Activated CD4-positive, alpha-beta T cell treated with anti-CD3 and anti-CD28 coated beads, Interleukin-2, amount 50 U/mL, for 1 hour (primary cell): ENCODE measurements at places on chromosomes 7 and 10.

DNA sequence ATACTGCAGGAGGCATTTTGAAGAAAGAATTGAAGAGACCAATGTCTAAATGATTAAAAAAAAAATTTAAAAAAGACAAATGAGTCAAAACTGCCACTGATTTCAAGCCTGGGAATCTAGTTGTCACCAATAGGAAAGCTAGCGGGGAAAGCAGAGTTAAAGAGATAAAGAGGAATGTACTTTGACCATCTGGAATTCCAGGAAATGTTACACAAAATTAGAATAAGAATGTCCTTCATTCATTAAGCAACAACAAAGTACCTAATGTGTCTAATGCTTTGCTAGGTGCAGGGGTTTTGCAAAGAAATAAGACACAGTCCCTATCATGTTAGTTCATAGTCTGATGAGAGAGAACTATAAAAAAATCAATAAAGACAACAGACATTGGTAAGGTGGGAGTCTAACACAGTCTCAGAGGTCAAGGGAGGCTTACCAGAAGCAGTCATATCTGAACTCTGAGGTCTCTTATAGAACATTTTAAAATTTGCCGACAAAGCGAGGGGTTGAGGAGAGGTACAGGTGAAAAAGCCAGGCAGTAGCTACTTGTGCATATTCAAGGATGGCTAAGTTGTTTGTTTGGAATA is 8.8 kb upstream of the TYSND1 start:
- DNase-seq: no peak

GRCh38 chr10:13613519-13613918 is 26.8 kb downstream of the PRPF18 start:
- DNase-seq: no peak

DNA sequence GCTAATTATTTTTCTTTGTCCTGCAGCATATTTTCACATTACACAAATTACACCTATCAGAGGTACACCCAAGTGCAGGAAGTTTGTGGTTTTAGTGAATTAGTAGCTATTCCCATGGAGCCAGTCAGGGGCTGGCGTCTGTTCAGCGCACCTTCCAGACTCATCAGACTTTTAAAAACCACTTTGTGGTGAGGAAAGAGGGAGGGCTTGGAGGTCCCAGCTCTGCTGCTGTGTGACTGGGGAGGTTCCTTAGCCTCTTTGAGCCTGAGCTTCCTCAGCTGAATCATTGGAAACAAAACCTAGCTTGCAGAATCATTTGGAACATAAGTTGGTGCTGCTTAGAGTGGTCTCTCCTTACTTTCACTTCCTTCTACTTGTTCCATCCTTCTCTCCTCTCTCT is 175.4 kb downstream of the SORCS3 start:
- no peak for DNase-seq

- DNase-seq: no peak
Observed at GRCh38 chr10:14549496-14549895, 218.8 kb upstream of the FRMD4A start.

DNA sequence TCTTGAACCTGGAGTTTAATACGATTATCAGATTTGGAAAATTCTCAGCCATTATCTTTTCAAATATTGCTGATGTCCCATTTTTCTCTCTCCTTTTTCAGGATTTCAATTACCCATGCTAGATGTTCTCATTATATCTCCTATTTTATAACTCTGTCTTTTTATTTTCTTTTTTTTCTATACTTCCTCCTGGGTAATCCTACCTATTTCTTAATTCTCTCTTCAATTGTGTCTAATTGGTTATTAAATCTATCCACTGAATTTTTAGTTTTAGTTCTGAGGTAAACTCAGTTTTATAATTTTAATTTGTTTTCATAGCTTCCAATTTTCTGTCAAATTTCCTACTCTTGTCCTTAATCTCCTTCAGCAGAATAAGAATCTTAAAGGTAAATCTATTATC is 15.6 kb downstream of the STEAP1 start:
- no peak for DNase-seq

DNA sequence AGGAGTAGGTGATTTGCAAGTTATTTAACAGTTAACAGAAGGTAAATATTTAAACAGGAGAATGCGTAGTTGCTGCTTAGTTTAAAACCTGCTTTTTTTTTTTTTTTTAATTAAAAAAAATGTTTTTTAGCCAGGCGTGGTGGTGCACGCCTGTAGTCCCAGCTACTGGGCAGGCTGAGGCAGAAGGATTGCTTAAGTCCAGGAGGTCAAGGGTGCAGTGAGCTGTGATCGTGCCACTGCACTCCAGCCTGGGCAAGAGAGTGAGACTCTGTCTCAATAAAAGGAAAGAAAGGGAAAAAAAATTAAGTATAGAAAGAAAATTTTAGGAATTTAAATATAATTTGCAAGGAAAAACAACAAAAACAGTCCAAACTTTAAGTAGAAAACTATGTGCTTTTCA is 71.6 kb downstream of the BTRC start:
- DNase-seq: no peak

GRCh38 chr7:91319351-91319750 is 55.1 kb downstream of the FZD1 start:
- DNase-seq: no peak

GRCh38 chr7:3120513-3120912 is 76.8 kb upstream of the CARD11 start:
- DNase-seq: no peak

- DNase-seq: no peak
Observed at GRCh38 chr7:123155571-123155970, 44.2 kb downstream of the SLC13A1 start.

DNA sequence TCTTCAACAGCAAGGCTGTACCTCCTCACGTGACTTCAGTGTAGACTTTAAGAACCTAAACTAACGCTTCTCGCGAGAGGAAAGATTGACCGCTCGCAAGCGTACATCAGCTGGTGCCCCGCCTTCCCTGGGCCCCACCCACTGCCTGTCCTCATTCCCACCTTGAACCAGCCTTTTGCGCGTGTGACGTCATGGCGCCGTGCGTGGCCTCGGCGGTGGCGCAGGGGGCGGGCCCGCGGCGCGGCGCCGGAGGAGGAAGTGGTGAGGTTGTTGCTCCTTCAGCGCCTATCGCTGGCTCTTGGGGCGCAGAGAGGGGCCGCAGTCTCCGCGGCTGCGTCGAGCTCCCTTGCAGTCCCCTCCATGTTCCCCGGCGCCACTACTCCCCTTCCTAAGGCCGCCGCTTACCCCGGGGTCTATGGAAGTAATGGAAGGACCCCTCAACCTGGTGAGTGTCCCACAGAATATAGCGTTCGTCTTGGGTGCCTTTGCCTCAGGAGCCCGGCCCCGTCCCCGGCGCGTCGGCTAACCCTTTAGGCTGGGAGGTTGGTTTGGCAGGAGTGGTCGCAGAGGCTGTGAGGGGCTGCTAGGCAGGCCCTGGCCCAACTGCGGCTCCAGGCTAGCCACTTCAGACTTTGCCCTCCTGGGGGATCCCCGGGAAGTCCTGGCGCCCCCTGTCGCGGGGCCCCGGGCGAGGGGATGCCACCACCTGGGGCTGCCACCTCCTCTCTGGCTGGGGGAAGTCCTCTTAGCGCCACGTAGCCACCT is at the start of gene NRBF2:
NRBF2 (plus strand) TSS at position 273 of the 765 bp plus-strand sequence; CDS start at position 416, 143 bp downstream.
- DNase-seq: peak; percentile 96

- DNase-seq: no peak
Observed at GRCh38 chr10:53079283-53079682, 306.7 kb upstream of the MBL2 start.

DNA sequence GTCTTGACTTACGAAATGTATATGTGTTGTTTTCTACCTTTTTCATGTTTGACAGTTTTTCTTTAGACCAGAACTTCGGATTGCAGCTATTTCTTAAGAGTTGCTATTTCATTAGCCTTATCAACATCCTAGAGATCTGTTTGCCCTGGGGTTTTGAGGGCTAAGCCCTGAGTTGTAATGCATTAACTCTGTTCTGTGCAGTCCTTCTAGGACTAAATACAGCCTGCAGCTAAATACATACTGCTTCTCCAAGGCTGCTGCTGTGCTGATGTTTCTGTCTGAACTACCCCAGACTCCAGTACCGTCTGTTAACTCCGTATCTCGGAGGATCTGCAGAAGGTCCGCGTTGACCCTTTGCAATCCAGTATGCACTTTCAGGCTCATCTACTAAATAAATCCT is 26.5 kb downstream of the KIAA1217 start:
- no peak for DNase-seq

DNA sequence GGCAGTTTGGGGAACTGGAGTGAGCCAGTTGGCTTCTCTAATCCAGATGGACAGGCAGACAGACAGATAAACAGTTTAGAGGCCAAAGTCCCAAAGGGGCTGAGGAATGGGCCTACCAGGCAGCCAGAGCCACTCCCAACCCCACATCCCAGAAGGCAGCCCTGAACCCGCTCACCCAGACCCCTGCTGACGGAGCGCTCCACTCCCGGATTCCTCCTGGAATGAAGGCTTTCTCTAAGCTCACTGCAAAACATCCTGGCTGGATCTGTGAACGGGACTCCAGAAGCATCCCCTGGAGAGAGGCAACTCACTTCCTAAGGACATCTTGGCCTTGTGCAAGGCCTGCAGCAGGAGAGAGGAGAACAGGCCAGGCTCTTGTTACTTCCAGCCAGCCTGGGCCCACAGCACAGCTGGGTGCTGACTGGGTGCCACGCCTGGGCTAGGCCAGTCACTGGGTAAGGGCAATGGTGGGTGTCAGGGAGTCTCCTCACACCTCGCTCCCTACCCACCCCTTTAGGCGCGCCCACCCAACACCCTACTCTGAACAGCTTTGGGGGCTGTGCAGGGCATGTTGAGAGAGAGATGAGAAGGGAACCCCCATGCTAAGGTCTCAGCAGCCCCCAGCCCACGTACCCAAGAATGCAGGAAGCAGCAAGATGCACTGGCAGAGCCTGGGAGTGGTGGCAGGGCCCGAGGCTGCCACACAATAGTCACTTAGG is 168.6 kb upstream of the ZMIZ1 start:
- no peak for DNase-seq

DNA sequence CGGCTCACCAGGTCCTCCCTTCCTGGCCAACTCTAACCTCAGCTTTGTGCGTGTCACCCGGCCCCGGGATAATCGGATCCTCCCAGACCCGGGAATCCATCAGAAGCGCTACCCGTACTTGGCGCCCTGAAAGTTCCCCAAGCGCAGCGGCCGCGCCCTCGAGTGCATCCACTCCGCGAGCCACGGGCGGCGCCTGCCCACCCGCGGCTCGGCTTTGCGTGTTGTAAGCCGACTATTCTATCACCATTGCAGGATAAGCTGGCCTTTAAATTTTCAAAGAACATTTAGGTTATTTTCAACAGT is 35.7 kb upstream of the EBLN1 start:
- DNase-seq: peak; percentile 55

DNA sequence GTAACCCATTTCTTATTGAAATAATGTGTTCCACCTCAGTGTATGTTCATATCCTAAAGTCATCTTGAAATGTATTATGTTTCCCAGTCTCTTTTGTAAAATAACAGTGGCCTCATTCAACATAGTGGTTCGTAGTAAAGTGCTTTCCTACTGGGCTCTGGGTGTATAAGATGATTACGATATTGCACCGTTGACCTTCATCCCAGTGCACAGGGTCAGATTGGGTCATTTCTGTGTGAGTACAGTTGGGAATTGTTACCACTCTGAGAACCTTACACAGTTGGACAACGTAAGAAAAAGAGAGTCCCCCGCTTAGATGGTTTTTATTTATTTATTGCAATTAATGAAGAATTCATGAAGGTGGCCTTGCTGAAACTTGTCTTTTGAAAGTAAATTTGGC is 135.6 kb downstream of the CHN2 start:
- DNase-seq: no peak

DNA sequence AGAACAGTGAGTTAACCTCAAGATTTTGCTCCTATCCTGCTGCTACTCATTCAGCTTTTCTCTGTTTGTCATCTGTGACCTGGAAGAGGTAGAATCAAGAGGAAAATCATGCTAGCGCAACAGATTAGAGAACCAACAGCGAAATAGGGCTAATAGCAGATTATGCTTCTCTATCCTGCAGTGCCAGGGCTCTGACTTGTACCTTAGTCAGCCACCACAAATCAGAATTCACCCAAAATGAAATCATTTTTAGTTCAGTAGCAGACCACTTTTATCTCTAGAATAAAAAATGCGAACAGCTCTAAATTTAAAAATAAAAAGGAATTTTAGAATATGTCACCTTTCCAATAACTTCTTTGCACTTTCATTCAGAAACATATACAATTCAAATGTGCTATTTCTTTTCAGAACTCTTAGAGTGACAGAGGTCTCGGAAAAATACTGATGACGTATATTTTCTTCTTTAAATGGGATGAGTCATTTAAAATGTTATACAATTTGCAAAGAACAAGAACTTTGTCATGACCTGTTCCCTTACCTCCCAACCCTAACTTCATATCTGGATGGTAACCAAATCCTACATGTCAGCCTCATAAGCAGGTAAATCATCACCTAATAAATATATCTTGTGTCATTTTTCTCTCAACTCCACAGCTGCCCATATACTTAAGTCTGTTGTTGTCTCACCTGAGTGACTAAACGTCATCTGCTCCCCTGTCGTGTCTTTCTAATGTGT is 896.4 kb downstream of the PCDH15 start:
- DNase-seq: no peak

DNA sequence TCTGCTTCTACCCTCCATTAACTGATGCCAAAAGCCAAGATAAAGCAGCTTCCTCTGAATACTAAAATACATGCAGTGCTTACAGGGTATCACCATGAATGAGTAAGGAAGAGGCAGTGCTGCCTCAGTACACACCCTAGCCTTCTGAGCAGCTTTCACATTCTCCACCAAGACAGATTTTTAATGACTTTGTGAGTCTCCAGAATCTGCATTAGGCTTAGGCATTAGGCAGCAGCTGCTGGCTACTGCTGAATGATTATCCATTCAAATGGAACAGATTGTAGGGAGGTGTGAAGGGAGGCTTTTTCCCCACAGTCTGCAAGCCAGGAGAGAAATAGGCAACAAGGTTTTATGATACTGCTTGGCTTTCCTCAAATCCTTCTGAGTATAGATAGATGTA is 1226.7 kb upstream of the LRRN3 start:
- DNase-seq: no peak

DNA sequence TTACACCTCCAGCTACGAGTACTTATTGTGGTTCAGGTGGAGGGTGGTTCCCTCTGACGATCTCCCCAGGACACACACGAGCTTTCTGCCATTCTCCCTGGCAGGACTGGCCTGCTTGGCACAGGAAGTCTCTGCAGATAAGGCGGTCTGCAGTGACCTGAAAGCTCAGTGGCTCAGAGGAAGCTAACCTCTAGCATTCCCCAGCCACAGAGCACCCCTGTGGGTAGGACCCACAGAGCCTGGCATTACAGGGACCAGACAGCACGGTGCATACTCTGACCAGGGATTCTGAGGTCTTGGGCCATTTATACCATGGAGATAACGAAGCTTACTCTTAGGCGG is 1.9 kb upstream of the GPR146 start:
- DNase-seq: no peak

GRCh38 chr10:76558996-76559891 is 1078.4 kb downstream of the KCNMA1 start:
- DNase-seq: no peak

GRCh38 chr10:84233940-84234339 is 7.4 kb downstream of the LRIT1 start:
- no peak for DNase-seq

- DNase-seq: no peak
Observed at GRCh38 chr10:79342811-79343561, 4.3 kb upstream of the PPIF start.
